ENCODE measurements at places on chromosomes 4 and X. TPM values are rescaled to one million over a fixed set of nuclear protein-coding genes. Genes with fewer than 3 reads are reported as not detected.

- DNase-seq = no peak
- no peaks in the 10 kb centered on the region for H3K27me3 ChIP-seq
- no peak overlapping the region for H3K27ac ChIP-seq
- H3K36me3 ChIP-seq = no peaks in the 10 kb centered on the region
Measured at GRCh38 chr4:109873791-109874514, 26.0 kb downstream of the LRIT3 start.

Gene NAA11
- not detected for total RNA-seq

DNA sequence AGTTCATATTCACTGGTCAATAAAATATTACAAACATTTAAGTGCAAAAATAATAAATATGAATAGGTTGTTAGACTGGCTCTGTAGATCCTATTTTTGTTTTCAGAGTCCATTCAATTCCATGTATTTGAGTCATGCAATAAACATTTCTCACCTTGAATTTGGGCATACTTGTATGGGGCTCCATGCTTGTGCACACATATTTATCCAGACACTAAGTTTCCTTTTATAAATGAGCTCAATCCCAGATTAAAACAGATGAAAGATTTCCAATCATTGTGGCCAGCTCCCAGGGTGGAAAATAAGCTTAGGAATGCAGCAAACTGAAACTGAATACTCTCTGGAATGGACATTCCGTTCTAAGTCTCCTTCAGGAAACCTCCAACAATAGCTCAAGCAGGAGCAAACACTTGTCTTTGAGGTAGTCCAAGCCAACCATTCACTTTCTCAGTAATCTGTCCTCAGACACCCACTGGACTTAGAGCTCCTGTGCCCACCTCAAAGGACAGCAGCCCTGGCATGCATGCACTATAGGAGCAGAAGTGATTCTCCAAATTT lies 16.4 kb downstream of the DMD start:
- H3K27me3 ChIP-seq = no peaks in the 10 kb centered on the region
- no peaks in the 10 kb centered on the region for H3K4me1 ChIP-seq
- H3K36me3 ChIP-seq = no peaks in the 10 kb centered on the region
- no peak for DNase-seq
- no peak overlapping the region for H3K27ac ChIP-seq

Gene GRK4
- total RNA-seq = 7.4 TPM

Gene SFRP2
- total RNA-seq = not detected

- no peaks in the 10 kb centered on the region for H3K27me3 ChIP-seq
- no peak overlapping the region for H3K27ac ChIP-seq
- no peaks in the 10 kb centered on the region for H3K4me1 ChIP-seq
- no peak overlapping the region for H3K4me3 ChIP-seq
Measured at GRCh38 chr4:126364311-126364911, 1049.7 kb downstream of the FAT4 start.

Gene SMIM31
- not detected for total RNA-seq
